CD8-positive, alpha-beta memory T cell (primary cell): ENCODE measurements at places on chromosomes 3 and 15. TPM values are rescaled to one million over a fixed set of nuclear protein-coding genes. Genes with fewer than 3 reads are reported as not detected.

- H3K27ac ChIP-seq: peak overlapping the region; percentile 86
- H3K4me1 ChIP-seq: peaks cover 33% of the 10 kb centered on the region
- no peak for DNase-seq
- no peaks in the 10 kb centered on the region for H3K27me3 ChIP-seq
- H3K4me3 ChIP-seq: peak overlapping the region; percentile 60
- H3K36me3 ChIP-seq: no peaks in the 10 kb centered on the region
These were observed 1.3 kb upstream of the STAG1 start for GRCh38 chr3:136753326-136753939.

DNA sequence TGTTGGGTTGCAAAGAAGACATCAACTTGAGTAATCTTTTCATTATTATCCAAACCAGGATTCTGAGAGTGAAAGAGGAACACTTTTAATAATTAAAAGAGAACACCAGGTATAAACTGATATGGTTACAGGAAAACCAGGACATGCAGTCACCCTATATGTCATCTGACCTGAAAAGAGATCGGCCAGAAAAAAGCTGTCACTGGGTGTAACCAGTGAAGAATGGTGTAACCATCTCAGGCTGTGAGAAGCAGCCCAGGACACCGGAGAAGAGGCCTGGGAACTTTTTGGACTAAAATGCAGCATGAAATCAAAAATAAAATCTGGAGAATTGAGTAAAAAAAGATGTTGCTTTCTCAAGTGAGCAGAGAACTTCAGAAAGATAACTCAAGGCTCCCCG lies 10.1 kb upstream of the CCDC80 start:
- no peaks in the 10 kb centered on the region for H3K27me3 ChIP-seq
- no peaks in the 10 kb centered on the region for H3K36me3 ChIP-seq
- H3K4me1 ChIP-seq: no peaks in the 10 kb centered on the region
- H3K27ac ChIP-seq: no peak overlapping the region
- DNase-seq: no peak

- no peak for DNase-seq
- no peak overlapping the region for H3K4me3 ChIP-seq
These were observed 1003.9 kb upstream of the EPHA6 start for GRCh38 chr3:95810462-95810861.

EIF2B5 gene
- 51.6 TPM for polyA plus RNA-seq

AGBL1 gene
- polyA plus RNA-seq: not detected

DNA sequence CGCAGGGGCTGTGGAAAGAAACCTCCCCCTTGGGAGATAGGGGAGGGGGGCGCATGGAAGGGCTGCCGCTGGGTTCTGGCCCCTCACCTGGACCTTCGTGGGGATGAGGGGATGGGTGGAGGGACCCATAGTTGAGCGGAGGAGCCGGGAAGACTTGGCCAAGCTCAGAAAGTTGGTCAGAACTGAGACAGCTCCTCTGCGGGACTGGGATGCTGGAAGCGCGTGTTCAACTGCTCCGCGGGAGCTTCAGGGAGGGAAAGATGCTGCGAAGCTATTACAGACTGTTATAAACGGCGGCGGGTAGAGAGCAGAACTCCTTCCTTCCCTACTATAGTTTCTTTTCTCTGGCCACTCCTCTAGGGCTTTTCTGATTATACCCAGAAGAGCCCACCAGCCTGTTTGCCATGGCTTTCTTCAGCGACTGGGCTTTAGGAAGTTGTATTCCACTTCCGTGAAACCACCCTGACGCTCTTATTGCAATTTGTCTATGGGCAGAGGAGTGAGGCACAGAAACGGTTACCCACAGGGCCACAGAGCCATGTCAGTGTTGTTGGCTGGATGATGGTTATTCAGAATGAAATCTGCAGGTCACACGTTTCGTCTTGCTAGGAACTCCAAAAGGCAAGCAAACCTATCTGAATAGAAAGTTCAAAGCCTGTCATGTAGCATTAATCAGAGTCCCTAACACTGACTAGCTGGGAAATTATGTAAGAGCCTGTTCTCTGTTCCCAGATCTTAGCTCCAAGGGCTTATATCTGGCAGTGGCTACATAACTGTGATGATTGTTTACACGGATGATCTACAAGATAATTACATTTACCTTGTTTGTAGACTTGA lies 1.1 kb downstream of the SYNPR start:
- no peak for DNase-seq
- no peak overlapping the region for H3K4me3 ChIP-seq
- no peak overlapping the region for H3K27ac ChIP-seq
- no peaks in the 10 kb centered on the region for H3K4me1 ChIP-seq

GRCh38 chr3:125110016-125110875 lies 54.4 kb upstream of the HEG1 start:
- no peaks in the 10 kb centered on the region for H3K36me3 ChIP-seq
- no peaks in the 10 kb centered on the region for H3K27me3 ChIP-seq
- H3K27ac ChIP-seq: no peak overlapping the region
- no peaks in the 10 kb centered on the region for H3K4me1 ChIP-seq
- H3K4me3 ChIP-seq: no peak overlapping the region
